ENCODE measurements at places on chromosomes 6 and 20. TPM values are rescaled to one million over a fixed set of nuclear protein-coding genes. Genes with fewer than 3 reads are reported as not detected.
A peak's percentile ranks its signal among the peaks of the same experiment; 100 is the strongest.

The HTR1E gene
- total RNA-seq, result not detected

The MDN1 gene
- total RNA-seq, result 38.2 TPM

DNA sequence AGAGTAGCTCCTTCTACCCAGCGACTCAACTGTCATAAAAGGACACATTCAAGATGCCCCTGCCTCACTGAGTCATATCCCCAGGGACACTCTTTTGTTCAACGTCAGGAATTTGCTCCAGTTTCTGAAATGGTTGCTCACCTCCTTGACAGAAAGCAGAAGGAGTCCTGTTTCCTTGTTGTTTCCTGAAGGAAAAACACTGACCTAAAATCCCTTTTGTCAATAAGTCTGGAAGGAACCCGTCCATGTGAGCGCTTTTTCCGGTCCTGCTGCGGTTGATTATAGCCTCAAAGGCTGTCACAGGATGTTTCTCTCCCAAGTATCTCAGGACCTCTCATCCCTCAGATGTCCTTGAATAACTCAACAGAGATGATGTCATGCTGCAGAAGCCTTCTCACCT lies 113.6 kb upstream of the PLEKHG1 start:
- no peak for DNase-seq

The PNPLA1 gene
- not detected for total RNA-seq

DNA sequence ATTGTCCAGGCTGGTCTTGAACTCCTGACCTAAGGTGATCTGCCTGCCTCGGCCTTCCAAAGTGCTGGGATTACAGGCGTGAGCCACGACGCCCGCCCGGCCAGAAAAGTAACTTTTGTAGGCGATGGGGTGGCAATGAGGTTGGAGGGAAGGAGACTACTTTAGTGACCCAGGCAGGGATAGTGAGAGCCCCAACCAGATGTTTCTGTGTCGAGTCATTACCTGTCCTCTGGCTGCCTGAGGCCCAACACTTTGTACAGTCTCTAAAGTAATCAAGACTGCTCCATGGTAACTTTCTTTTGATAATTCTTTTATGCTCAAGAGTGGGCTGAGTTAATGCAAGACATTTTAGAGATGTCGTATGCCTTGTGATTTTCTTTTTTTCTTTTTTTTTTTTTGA lies 6.8 kb downstream of the SASH1 start:
- no peak for DNase-seq

GRCh38 chr20:48919882-48920526 lies 1.5 kb upstream of the ARFGEF2 start:
- DNase-seq, result no peak

- DNase-seq, result no peak
These were observed 994 bp downstream of the FOXC1 start for GRCh38 chr6:1610497-1611321.

- peak; percentile 74 for DNase-seq
These were observed 5.0 kb upstream of the RTF2 start for GRCh38 chr20:56463428-56463827.

All from activated CD4-positive, alpha-beta memory T cell treated with anti-CD3 and anti-CD28 coated beads, Interleukin-2, amount 10 ng/mL, durations not matched to agents 7 days and 5 days (primary cell).